ENCODE measurements at places on chromosomes 16 and 17. TPM values are rescaled to one million over a fixed set of nuclear protein-coding genes. Genes with fewer than 3 reads are reported as not detected.
A peak's percentile ranks its signal among the peaks of the same experiment; 100 is the strongest.

- DNase-seq = no peak
Measured at GRCh38 chr16:76386784-76387183, 109.6 kb downstream of the CNTNAP4 start.

DNA sequence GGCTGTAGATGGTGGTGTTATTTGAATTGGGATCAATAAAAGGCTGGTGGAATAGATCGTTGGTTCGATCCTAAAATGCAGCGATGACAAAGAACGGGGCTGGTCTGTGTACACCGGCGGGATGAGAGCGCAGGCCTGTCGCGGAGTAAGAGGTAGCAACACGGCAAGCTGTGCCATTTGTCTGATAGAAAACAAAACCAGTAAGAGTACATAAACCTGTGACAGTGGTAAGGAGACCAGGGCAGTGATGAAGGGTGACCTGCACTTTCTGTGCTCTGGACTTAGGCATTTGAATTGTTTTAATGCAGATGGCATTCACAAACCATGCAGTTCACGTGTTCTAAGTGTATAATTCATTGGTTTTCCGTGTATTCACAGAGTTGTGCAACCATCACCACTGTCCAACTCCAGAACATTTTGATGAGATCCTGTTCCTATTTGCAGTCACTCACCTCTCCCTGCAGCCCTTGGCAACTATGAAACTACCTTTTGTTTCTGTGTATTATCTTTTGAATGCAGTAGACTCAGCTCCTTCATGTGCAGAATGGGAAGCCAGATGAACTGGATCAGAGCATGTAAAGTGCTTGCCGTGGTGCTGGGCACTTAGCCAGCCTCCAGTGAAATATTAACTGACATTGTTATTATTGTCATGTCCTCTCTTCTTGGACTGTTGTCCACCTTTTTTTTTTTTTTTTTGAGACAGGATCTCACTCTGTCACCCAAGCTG, 286.1 kb downstream of the SNX29 start:
- peak; percentile 26 for DNase-seq

- DNase-seq = no peak
Measured at GRCh38 chr16:72807245-72807644, 240.7 kb downstream of the ZFHX3 start.

- peak; percentile 88 for DNase-seq
Measured at GRCh38 chr16:74623214-74623838, 16.4 kb upstream of the GLG1 start.

- DNase-seq = no peak
Measured at GRCh38 chr17:34248511-34249024, 6.5 kb upstream of the CCL2 start.

DNA sequence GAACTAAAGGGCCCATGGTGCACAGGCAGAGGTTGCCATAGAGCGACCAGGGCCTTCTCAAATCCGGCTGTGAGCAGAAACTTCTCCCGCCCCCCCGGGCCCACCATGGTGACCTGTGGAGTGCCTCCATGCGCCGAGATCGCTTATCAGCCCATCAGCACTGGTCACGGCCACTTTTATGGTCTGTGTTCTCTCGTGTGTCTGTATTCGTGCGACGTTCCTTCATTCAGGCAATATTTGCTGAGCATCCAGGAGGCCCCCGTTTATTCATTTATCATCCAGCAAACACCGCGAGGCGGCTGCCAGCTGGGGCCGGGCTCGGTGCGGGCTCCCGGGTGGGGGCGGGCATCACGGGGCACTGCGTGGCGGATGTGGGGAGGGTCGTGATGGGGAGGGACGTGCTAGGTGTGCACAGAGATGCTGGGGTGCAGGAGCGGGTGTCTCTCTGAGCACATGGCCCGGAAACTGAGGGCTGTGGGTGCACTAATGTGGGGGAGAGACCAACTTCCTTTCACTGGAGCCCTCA, 88.0 kb upstream of the CBX4 start:
- DNase-seq = peak; percentile 83

DNA sequence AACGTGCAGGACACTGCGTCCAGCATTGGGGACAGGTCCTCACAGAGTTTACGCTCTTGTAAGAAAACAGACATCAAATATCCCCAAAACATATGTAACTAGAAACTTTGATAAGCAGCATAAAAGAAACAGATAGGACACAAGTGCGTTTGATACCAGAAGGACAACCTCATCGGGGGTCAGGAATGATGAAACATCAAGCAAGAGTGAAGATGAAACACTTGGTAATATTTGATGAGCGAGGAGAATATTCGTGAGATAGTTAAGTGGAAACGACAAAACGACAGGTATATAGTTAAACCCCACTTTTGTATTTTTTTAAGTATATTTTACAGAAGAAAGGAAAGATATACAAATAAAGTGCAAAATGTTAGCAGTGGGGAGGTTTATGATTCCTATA, 55.9 kb downstream of the NXN start:
- no peak for DNase-seq

Gene AIPL1
- not detected for total RNA-seq

Gene CCL17
- total RNA-seq = not detected

Gene HOXB1
- total RNA-seq = not detected

Gene MPV17L
- total RNA-seq = 0.36 TPM
